Right forelimb (tissue), 1 donor: ENCODE measurements at places on chromosomes 12 and 14.

DNA sequence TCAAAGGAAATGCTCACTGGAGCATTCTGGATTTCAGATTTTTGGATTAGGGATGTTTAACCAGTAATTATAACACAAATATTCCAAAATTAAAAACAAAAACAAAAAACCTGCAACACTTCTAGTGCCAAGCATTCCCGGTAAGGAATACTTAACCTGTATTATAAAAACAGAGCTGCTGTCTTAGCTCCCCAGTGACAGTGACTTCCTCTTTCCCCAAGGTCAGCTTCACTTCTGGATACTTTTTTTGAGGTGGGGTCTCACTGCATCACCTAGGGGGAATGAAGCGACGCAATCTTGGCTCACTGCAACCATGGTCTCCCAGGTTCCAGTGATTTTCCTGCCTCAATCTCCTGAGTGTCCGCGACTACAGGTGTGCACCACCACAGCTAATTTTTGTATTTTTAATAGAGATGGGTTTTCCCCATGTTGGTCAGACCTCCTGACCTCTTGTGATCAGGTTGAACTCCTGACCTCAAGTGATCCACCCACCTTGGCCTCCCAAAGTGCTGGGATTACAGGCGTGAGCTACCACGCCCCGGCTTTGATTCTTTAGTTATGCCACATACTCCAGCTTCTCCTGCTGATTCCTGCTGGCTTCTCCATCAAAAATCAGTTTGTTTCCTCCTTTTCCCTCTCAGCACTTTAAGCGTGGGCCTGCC lies 15.9 kb downstream of the PPP1CC start:
- DNase-seq: no peak

DNA sequence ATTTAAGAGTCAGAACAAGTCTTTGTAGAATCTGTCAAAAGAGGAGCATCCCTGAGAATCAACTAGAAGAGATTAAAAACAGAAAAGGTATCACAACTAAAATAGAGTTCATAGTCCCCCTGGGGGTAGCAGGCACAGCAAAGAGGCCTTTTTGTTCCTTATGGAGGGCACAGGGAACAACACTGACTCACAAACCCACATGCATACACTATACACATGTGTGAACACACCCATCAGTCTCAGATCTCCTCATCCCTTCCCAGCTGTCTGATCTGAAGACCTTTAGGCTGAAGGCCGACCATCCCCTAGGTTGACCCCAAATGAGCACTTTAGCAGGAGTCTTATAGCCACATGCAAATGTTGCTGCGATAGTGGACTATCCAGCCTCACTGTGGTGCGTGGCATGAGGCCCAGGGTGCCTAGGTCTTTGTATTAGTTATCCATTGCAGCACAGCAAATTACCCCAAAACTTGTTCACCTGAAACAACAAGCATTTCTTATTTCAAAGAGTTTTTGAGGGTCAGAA lies 236.7 kb upstream of the EGLN3 start:
- no peak for DNase-seq

- DNase-seq: no peak
Measured at GRCh38 chr12:63457428-63457827, 210.9 kb downstream of the DPY19L2 start.

DNA sequence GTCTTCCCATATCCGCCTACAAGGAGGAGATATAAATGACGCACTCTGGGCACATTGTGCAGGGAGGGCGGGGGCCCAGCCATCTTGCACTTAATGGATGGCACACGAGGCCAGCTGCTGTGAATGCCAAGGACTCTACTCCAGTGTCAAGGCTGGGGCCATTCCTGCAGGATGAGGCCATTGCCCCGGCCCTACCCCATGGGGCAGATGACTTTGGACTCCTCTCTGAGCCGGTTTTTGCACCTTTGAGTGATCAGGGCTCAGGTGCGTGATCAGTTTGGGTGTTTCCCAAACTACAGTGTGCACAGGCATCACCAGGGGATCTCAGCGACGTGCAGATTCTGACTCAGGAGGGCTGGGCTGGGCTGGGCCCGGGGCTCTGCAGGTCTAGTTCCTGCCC lies 16.1 kb downstream of the MMAB start:
- DNase-seq: no peak

DNA sequence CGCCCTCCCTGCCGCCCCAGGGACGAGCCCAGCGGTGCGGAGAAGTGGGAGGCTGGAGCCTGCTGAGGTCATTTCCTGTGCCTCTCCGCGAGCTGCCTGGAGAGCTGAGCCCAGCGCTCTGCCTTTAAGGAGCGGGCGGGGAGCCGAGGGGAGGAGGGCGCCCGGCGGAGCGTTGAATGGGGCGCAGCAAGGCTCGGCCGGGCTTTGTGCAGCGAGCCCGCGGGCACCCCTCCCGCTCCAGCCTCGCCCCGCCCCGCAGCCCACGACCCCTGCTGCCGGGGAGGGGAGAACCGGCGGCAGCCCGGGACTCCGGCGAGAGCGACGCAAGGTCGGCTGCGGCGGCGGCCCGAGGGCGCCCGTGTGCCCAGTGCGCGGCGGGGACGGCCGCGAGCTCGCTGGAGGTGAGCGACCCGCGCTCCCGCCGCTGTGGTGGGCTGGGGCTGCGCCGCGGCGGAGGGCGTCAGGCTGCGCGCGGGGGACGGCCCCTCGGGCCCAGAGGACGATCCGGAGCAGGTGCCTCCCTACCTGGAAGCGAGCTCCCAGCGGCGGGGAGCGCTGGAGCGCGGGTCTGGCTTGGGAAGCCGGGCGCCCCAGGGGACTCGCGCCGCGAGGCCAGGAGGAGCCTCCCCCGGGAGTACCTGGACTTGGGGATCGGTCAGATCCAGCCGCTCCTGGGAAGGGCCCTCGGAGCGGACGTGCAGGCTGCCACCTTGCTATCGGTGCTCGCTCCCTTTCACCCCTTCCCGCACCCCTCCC lies at the start of gene PLEKHH1:
Gene PLEKHH1, plus strand, starts transcription at position 293 of the 756 bp plus-strand sequence. CDS start 8,578 bp downstream, outside the sequence.
- DNase-seq: peak; percentile 76

DNA sequence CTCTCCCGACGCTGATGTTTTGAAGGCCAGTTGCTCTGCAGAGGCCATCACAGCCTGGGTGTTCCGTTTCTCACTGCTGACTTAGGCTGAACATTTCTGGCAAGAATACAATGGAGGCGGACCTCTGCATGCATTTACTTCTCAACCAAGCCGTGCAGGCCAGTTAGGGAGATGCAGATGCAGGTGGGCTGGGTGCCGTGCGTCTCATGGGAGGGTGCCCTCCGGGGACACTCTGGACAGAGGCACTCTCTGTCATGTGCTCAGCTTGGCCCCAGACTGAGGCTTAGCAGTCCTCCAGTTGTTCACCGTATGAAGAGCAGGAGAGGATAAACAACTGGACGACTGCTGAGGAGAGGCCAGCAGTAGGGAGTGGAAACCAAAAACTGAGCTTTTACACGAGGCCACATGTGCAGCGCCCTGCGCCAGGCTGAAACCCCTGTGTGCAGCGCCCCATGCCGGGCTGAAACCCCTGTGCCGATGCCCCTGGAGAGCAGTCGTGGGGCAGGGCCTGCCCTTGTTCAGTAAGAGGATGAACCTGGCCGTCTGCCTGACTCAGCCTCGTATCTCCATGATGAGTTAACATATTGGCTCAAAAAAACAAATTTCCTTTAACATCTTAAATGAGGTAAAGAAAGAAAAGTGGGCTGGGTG lies 32.3 kb downstream of the DDX51 start:
- DNase-seq: no peak

DNA sequence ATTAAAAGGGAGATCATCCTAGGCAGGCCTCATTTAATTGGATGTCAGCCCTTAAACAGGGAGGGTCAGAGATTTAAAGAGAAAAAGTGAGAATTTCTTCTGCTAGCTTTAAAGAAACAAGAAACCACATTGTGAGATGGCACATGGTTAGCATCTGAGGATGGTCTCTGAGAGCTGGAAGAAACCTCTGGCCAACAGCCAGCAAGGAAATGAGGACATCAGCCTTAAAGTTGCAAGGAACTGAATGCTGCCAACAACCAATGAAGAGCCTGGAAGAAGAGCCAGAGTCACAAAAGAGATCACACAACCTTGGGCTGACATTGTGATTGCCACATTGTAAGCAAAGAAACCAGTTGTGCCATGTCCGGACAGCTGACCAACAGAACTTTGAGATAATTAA lies 17.5 kb upstream of the FAR2 start:
- DNase-seq: no peak

- DNase-seq: no peak
Measured at GRCh38 chr12:68815928-68816800, 8.2 kb downstream of the MDM2 start.

GRCh38 chr14:24145690-24146452 lies 539 bp downstream of the PSME2 start:
- no peak for DNase-seq

GRCh38 chr12:124764870-124765580 lies 98.6 kb downstream of the SCARB1 start:
- DNase-seq: no peak

- DNase-seq: no peak
Measured at GRCh38 chr12:45721954-45722353, 7.6 kb upstream of the ARID2 start.

GRCh38 chr12:78622529-78623195 lies 241.9 kb upstream of the SYT1 start:
- DNase-seq: no peak

DNA sequence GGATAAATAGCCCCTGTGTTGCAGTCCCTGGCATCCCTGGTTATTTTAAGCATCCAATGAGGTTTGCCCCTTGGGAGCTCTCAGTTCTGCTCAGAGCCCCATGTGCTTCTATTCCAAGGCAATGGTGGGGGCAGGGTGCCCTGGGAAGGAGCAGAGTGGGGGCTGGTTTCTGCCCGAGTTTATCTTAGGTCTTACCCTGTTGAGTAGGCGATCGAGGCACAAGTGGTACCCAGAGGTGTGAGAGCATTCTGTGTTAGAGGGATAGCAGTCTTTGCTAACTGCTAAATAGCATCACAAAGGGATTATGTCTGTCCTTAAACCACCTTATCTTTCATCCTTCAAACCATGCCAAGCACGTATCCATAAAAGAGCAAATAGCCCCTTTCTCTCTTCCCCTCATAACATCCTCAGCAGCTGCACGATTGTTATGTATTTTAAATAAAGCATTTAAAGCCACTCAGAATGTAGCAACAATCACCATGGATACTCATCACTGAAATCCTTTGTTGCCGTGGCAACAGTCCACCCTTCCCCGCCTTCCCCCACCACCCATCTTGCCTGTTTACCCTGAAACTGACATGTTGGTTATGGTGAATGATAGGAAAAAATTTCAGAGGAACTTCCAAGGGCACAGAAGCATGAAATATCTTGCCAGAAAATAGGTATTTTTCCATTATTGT lies 139.3 kb downstream of the PTPN11 start:
- DNase-seq: no peak

- DNase-seq: no peak
Measured at GRCh38 chr14:99281396-99281795, 9.4 kb upstream of the BCL11B start.

- DNase-seq: no peak
Measured at GRCh38 chr14:87102811-87103378, 890.1 kb downstream of the GALC start.

GRCh38 chr12:56520506-56520905 lies 1.1 kb upstream of the RBMS2 start:
- DNase-seq: no peak

DNA sequence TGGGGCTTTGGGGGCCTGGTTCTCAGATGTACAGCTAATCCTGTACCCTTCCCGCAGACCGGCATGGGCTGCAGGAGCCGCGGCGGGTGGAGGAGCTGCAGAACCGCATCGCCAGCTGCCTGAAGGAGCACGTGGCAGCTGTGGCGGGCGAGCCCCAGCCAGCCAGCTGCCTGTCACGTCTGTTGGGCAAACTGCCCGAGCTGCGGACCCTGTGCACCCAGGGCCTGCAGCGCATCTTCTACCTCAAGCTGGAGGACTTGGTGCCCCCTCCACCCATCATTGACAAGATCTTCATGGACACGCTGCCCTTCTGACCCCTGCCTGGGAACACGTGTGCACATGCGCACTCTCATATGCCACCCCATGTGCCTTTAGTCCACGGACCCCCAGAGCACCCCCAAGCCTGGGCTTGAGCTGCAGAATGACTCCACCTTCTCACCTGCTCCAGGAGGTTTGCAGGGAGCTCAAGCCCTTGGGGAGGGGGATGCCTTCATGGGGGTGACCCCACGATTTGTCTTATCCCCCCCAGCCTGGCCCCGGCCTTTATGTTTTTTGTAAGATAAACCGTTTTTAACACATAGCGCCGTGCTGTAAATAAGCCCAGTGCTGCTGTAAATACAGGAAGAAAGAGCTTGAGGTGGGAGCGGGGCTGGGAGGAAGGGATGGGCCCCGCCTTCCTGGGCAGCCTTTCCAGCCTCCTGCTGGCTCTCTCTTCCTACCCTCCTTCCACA lies 7.6 kb downstream of the NR4A1 start:
- DNase-seq: no peak

DNA sequence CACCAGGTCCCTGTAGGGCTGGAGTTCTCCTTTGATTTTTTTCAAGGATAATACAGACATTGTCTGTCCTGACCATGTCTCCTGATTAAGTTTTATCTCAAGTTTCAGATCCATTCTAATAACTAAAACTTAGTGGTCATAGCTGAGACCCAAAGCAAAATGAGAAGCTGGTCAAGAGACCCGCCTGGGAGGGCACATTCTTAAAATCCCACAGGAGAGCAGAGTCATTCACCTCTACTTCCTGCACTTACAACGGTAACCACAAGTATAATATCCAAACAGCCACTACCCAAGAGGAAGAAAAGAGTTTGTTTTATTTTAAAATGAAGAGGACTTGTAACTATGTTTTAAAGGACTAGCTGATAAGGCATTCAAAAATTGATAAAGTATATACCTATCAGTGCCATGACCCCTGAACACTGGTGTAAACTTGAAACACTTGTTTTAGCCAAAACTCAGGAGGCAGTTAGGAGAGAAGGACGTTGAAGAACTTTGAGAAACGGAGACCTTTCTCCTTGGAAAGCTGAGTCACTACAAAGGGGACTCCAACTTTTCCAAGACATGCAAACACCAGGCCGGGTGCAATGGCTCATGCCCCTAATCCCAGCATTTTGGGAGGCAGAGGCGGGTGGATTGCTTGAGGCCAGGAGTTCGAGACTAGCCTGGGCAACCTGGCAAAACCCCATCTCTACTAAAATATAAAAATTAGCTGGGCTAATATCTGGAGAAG lies 478.2 kb downstream of the GLT1D1 start:
- DNase-seq: no peak

DNA sequence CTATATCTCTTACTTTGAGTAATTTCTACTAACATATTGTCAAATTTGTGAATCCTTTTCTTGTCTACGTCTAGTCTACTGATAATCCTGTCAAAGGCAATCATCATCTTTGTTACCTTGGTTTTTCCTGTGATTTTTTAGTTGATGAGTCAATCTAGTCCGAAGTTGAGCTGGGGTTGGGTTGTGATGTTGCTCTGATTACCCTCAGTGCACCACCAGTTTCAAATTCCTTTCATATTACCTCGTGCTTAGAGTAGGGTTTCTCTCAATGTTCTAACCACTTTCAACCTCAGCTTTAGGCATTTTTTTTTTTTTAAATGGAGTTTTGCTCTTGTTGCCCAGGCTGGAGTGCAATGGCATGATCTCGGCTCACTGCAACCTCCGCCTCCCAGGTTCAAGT lies 186.8 kb downstream of the BTG1 start:
- DNase-seq: no peak

GRCh38 chr14:26928019-26928418 lies 330.2 kb upstream of the NOVA1 start:
- DNase-seq: no peak
